Activated CD8-positive, alpha-beta memory T cell treated with anti-CD3 and anti-CD28 coated beads, Interleukin-2, amount 10 ng/mL, durations not matched to agents 7 days and 5 days (primary cell): ENCODE measurements at places on chromosomes 2 and 18. TPM values are rescaled to one million over a fixed set of nuclear protein-coding genes. Genes with fewer than 3 reads are reported as not detected.

GRCh38 chr2:6828299-6828584 lies 37.5 kb downstream of the CMPK2 start:
- H3K27me3 ChIP-seq: peaks cover 2% of the 10 kb centered on the region
- H3K27ac ChIP-seq: no peak overlapping the region
- H3K4me3 ChIP-seq: no peak overlapping the region
- peaks cover 36% of the 10 kb centered on the region for H3K36me3 ChIP-seq
- no peak for DNase-seq

- no peak overlapping the region for H3K4me3 ChIP-seq
- H3K27ac ChIP-seq: no peak overlapping the region
- DNase-seq: no peak
- H3K27me3 ChIP-seq: no peaks in the 10 kb centered on the region
- no peaks in the 10 kb centered on the region for H3K4me1 ChIP-seq
Observed at GRCh38 chr18:60639836-60640235, 267.3 kb upstream of the MC4R start.

GRCh38 chr2:240615396-240615795 lies 9.9 kb upstream of the GPR35 start:
- H3K36me3 ChIP-seq: peaks cover 34% of the 10 kb centered on the region
- H3K27me3 ChIP-seq: no peaks in the 10 kb centered on the region
- H3K4me1 ChIP-seq: peaks cover 49% of the 10 kb centered on the region
- no peak for DNase-seq
- H3K27ac ChIP-seq: no peak overlapping the region

DNA sequence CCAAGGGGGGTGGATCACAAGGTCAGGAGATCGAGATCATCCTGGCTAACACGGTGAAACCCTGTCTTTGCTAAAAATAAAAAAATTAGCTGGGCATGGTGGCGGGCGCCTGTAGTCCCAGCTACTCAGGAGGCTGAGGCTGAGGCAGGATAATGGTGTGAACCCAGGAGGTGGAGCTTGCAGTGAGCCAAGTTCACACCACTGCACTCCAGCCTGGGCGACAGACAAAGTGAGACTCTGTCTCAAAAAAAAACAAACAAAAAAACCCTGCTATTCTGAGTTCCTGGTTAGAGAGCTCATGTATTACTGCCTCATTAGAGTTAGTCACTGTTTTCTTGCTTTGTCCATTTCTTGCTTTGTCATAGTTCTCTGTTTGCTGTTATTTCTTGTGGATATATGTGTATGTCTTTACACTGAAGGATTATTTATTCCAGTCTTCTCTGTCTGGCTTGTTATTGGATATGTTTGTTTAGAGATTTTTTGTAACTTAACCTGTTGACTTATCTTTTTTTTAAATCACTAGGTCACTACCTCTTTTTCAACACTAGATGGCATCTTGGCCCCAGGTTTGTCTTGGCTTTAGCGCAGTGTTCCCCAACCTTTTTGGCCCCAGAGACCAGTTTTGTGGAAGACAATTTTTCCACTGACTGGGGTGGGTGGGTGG lies 17.0 kb downstream of the TTLL4 start:
- DNase-seq: no peak
- H3K36me3 ChIP-seq: peaks cover 30% of the 10 kb centered on the region
- no peak overlapping the region for H3K4me3 ChIP-seq
- no peaks in the 10 kb centered on the region for H3K27me3 ChIP-seq
- H3K27ac ChIP-seq: no peak overlapping the region
- peaks cover 21% of the 10 kb centered on the region for H3K4me1 ChIP-seq

GRCh38 chr2:127584047-127584446 lies 48.6 kb downstream of the MYO7B start:
- DNase-seq: no peak
- H3K27ac ChIP-seq: no peak overlapping the region
- H3K4me3 ChIP-seq: no peak overlapping the region

YES1 gene
- 12.5 TPM for total RNA-seq
